Fibroblast of the aortic adventitia (primary cell): ENCODE measurements at places on chromosomes 11 and 22. TPM values are rescaled to one million over a fixed set of nuclear protein-coding genes. Genes with fewer than 3 reads are reported as not detected.
A peak's percentile ranks its signal among the peaks of the same experiment; 100 is the strongest.

GRCh38 chr11:104061853-104062521, 25.5 kb downstream of the DDI1 start:
- DNase-seq, result peak; percentile 82

The APOL1 gene
- total RNA-seq, result 10.3 and 29.4 TPM in 2 replicates

- DNase-seq, result peak; percentile 62
These were observed 11.1 kb downstream of the PLAAT3 start for GRCh38 chr11:63603180-63603518.

- DNase-seq, result no peak
These were observed 5.7 kb downstream of the PTS start for GRCh38 chr11:112231952-112232351.

DNA sequence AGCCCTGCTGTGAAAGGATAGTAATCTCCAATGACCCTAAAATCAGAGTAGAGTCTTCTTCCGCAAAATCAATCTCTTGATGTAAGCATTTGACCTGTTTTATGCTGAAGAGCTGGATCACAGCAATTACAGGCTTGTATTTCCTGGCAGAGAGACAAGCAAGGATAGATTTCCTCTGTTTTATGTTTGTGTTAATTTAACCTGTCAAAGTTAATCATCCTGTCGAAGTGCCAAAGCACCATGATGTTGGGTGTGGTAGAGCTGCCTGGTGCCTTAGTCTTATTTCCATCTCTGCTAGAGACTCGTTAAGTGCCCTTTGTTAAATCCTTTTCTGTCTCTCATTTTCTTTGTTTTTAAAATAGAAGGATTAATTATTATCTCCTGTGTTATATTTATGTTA, 248.1 kb downstream of the CNTN5 start:
- no peak for DNase-seq

DNA sequence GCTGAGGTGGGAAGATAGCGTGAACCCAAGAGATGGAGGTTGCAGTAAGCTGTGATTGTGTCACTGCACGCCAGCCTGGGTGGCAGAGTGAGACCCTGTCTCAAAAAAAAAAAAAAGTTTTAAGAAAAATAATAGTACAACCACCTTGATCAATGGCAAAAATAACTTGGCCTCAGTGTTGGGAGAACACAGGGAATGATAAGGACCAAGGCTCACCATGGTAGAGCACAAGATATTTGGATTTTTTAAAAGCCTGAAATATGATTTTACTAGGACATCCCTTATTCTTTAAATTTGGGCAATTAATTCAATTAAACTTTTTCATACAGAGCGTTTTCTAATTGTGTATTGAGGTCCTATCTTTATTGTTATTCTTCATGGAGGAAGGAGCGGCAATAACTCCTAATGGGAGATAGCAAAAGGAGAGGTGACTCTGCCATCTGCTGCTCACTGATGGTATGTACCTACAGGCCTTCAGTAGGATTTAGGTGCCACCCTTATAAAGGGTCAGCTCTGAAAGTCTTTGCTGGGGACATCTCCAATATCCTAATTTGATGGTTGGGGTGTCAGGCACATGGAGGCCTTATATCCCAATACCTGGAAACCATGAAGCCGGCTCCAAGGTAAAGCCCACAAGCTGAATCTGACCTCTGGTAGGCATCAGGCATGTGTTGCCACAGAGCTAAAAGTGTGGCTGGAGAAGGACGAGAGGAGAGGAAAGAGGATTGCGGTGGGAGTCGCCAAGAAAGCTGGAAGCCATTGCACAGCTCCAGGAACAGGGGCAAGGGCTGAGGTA, 21.9 kb upstream of the POLD3 start:
- peak; percentile 60 for DNase-seq

GRCh38 chr22:28442711-28443525, 236.7 kb downstream of the TTC28 start:
- DNase-seq, result peak; percentile 58

GRCh38 chr11:120248551-120249278, 8.8 kb downstream of the POU2F3 start:
- peak; percentile 23 for DNase-seq

GRCh38 chr11:12761029-12761428, 86.8 kb downstream of the TEAD1 start:
- DNase-seq, result peak; percentile 34

- no peak for DNase-seq
These were observed 57.9 kb downstream of the SYTL2 start for GRCh38 chr11:85752890-85753581.

The TRIOBP gene
- 150 and 151 TPM in 2 replicates for total RNA-seq

The HMBS gene
- total RNA-seq, result 5.3 and 14.9 TPM in 2 replicates

GRCh38 chr11:102926517-102926916, 29.0 kb downstream of the MMP13 start:
- DNase-seq, result no peak

The TPH1 gene
- total RNA-seq, result 0.18 and 1.2 TPM in 2 replicates

DNA sequence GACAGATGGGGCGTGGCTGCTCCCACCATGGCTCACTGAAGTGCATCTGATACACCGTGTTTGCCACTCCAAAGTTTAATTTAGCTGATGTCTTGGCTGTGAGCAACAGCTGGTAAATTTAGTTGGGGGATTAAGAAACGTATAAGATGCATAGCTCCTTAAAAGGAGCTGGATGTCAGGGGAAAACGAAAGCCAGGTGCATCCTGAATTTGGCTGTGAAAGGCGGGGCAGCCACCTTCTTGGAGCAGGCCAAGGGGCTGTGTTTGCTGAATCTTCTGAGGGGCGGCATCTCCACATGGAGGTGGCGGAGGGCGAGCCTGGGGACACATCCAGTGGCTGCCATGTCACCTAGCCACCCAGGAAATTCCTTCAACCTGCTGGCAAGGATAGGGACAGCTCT, 20.7 kb upstream of the NCF4 start:
- DNase-seq, result no peak

DNA sequence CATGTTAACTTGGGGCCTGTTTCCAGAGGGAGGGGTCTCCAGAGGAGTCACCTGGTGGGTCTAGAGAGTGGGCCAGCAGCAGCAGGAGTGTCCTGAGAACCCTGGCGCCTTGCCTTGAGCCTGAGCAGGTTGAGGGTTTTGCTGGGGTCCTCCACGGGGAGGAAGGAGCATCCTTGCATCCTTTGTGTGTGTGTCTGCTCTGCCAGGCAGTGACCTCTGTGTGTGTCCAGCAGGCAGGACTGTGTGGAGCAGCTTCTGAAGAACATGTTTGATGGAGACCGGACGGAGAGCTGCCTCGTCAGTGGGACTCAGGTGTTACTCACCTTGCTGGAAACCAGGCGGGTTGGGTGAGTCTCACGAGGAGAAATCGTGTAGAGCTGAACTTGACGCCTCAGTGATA, 55.7 kb downstream of the SBF1 start:
- DNase-seq, result no peak

The DAGLA gene
- total RNA-seq, result 1.1 and 4.2 TPM in 2 replicates

DNA sequence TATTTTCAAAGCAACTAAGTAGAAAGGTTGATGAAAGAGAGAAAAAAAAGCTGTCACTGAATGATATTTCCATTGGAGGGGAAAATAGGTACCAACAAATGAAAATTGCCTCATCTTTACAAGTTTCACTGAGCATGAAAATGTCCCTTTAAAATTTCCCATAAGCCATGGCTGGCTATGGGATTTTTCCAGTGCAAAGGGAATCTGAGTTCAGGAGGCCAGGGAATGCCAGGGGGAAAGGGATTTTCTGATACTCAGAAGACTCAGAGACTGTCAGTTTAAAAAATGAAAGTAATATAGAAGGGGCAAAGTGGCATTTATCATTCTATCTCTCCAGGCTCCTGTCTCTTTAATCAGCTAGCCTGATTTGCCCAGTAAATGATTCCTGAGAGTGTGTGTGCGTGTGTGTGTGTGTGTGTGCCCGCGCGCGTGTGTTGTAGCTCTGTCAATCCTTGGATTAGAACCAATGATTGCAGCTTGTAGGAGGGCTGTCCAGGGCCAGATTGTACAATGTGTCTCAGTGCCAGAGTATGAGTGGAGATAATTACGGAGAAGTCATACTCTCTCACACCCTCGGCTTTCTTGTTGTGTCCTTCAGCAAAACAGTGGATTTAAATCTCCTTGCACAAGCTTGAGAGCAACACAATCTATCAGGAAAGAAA, at the start of gene NTM:
Gene NTM (plus strand): TSS at position 526 of the 662 bp plus-strand sequence.
- DNase-seq, result peak; percentile 35
